Activated T-helper 1 cell treated with anti-CD3 and anti-CD28 coated beads, Interleukin-2, amount 50 U/mL, for 16 hours (primary cell): ENCODE measurements at places on chromosomes 7 and 10.
A peak's percentile ranks its signal among the peaks of the same experiment; 100 is the strongest.

- no peak for DNase-seq
These were observed 537.9 kb upstream of the FOXK1 start for GRCh38 chr7:4144172-4144701.

GRCh38 chr10:26574783-26575182, 122.7 kb upstream of the PDSS1 start:
- no peak for DNase-seq

DNA sequence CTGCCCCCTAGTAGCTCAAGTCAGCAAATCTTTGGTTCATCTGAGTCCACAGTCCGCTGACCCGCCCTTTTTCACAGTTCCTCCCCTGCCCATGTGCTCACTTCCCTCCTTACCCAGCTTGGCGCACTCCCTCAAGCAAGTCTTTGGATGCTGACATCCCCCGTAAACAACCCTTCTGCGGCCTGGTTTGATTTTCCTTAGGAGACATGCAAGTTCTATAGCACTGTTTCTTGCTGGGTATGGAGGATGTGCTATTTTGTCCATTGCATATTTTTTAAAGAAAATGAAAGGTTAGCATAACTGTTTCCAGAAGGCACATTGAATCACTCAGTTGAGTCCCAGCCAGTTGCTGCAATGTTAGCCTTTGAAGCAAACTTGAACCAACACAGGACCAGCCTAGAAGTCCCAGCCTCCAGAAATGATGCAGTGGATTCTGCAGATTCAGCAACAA, 38.2 kb downstream of the HTRA1 start:
- DNase-seq: no peak

GRCh38 chr10:97024168-97025073, 161.3 kb downstream of the SLIT1 start:
- no peak for DNase-seq

- no peak for DNase-seq
These were observed 510.1 kb downstream of the ARL4A start for GRCh38 chr7:13197501-13197900.

DNA sequence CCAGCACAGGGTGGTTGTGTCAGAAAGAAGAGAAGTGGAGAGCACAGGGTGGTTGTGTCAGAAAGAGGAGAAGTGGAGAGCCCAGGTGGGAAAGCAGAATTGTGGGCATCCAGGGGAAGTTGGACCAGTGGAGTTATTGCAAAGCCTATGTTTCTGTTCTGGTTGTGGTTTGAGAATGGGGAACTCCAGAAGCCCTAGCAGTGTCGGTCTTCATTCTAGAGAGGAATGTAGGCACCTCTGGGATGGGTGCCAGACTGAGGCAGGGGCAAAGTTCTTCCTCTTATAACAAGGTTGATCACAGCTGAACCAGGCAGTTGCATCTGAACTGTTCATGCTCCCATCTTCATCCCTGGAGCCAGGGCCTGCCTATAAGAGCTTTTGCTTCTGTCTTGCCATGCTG, 954 bp downstream of the FSCN3 start:
- DNase-seq: no peak

DNA sequence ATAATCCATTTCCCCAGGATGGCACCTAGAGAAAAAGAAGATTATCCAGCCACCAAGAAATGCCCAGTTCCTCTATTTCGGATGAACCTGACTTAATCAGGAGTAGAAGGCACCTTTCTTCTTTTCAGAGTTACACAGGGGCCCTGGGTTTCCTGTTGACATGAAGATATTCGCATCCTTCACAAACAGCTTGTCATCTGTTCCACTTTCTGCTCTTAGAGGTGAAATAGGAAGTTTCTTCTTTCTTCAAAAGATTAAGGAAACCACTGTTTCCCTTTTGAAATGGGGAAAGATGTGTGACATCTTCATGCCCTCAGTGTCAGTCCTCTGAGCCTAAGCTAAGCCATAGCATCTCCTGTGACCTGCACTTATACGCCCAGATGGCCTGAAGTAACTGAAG, 39.1 kb upstream of the RAB18 start:
- no peak for DNase-seq

GRCh38 chr7:17408904-17409290, 110.4 kb downstream of the AHR start:
- DNase-seq: no peak

DNA sequence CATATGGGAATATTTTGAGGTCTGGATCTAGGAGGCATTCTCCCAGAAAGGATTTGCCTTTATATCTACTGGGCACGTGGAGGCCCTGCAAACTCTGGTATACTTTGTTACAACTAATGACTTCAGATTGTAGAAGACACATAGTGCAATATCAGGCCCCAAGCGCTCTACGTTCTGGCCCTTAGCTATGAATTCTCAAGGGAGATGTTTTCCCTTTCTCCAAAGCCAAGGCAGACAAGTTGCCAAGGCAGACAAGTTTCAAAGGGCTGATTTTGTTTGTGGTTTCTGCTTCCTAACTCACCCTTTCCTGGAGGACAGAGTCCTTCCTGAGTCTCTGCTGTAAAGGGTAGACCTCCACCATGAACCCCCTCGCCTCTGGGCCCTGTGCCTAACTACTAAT, 99.4 kb upstream of the CTTNBP2 start:
- no peak for DNase-seq

- DNase-seq: no peak
These were observed 102.4 kb downstream of the HIPK2 start for GRCh38 chr7:139675127-139676125.

GRCh38 chr10:116742367-116743265, at the start of gene HSPA12A:
HSPA12A (minus strand) TSS chr10:116742566; CDS start chr10:116742469, 97 bp downstream.
- peak; percentile 20 for DNase-seq

DNA sequence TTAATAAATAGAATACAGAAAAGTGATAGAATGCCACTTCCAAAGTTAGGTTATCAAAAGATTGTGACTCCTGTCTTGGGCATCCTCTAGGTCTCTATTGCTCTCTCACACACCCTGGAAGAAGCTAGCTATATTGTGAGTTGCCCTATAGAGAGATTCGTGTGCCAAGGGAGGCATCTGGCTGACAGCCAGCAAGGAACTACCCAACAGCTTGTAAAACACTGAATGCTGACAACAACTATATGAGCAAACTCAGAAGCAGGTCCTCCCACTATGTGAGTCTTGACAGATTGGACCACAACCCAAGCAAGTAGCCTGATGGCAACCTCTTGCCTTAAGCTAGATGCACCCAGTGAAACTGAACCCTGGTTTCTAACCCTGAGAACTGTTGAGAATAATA, 55.7 kb upstream of the CDK14 start:
- no peak for DNase-seq

GRCh38 chr10:112811741-112812551, 138.1 kb upstream of the TCF7L2 start:
- no peak for DNase-seq

DNA sequence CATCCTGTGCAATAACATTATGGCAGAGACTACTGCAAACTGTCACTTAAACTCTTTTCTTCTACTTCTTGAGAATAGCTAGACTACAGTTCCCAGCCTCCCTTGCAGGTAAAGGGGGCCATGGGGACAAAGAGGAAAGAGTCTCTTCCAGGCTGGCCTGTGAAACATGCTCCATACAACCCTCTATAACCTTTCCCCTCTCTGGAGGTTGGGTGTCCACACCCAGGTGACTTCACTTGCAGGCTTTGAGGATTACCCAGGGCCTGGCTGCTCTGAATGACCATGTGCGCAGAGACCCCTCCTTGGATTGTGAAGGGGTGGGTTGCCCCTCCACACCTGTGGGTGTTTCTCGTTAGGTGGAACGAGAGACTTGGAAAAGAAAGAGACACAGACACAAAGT, 84.1 kb downstream of the SEC61G start:
- DNase-seq: no peak

DNA sequence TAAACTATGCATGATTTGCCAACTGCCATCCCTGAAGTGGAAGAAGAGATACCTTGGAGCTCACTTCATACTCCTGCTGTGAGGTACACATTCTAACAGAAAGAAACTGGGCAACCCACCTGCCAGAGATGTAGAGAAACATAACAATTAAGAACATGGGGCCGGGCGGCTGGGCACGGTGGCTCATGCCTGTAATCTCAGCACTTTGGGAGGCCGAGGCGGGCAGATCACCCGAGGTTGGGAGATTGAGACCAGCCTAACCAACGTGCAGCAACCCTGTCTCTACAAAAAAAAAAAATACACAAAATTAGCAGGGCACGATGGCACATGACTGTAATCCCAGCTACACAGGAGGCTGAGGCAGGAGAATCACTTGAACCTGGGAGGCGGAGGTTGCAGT, 402.6 kb upstream of the ANKRD30A start:
- DNase-seq: no peak

DNA sequence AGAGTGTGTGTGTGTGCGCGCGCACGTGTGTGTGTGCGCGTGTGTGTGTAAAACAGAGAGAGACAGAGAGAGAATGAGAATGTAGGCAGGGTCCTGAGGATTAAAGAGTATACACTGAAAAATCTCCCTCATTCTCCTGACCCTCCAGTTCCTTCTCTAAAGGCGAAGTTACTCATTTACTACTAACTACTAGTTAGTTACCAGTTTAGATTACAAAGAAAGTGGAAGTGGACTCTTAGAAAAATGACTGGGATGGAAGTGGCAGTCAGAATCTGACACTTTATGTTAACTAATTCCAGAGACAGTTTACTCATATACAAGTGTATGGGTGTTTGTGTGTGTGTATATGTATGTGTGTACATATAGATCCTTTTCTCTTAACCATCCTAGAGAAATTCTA, 146.5 kb upstream of the LRRN3 start:
- DNase-seq: no peak

DNA sequence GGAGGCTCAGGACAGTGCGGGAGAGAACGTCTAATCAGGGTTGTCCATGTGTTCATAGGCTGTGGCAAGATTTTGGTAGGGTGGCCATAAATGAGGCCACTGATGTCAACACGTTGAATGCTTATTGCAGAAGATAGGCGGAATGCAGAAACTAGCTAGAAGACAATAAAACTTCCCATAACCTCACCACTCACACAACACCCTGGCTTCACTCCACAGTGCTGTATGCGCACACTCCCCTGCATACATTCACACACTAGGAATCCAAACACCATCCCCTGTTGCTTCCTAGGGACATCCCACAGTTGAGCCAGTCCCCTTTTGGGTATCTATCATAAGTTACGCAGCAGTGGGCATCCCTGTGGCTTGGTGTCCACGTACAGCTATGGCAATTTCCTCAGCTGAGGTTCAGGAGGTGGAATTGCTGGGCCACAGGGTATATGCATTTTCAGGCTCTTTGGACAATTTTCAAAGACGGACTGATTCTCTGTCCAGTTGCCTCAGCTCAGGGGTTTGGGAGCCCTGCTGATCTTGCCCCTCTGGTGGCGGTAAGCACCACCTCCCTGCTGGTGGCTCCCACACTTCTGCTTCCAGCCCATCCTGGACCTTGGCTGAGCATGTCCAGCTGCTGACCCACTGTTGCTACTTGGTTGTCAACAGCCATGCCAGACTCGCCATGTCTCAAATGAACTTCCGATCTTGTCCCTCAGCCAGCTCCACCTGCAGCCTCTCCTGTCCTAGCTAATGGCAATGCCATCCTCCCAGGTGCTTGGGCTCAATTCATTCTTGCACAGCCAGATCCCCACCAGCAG, 36.4 kb downstream of the CDH23 start:
- no peak for DNase-seq
